ENCODE measurements at places on chromosomes 1 and 21. TPM values are rescaled to one million over a fixed set of nuclear protein-coding genes. Genes with fewer than 3 reads are reported as not detected.

The RBP7 gene
- polyA plus RNA-seq, result not detected

The USF1 gene
- 1.1 TPM for polyA plus RNA-seq

The TMEM63A gene
- polyA plus RNA-seq, result 0.20 TPM

The CCT3 gene
- 150 TPM for polyA plus RNA-seq

The PROX1 gene
- polyA plus RNA-seq, result 1.8 TPM

The ERRFI1 gene
- polyA plus RNA-seq, result 18.8 TPM

The SEMA6C gene
- polyA plus RNA-seq, result 2.5 TPM

The FCMR gene
- not detected for polyA plus RNA-seq

The ABCA4 gene
- not detected for polyA plus RNA-seq

The SMCP gene
- polyA plus RNA-seq, result not detected

The AIRE gene
- not detected for polyA plus RNA-seq

The PTGS2 gene
- 0.13 TPM for polyA plus RNA-seq

The GJC2 gene
- polyA plus RNA-seq, result 0.28 TPM

The ZNF648 gene
- 0.17 TPM for polyA plus RNA-seq

The MTARC2 gene
- 5.8 TPM for polyA plus RNA-seq

The PTPN7 gene
- polyA plus RNA-seq, result not detected

The MEGF6 gene
- polyA plus RNA-seq, result not detected

The RGSL1 gene
- 0.13 TPM for polyA plus RNA-seq

The NFASC gene
- polyA plus RNA-seq, result 17.5 TPM

The DDR2 gene
- 1.1 TPM for polyA plus RNA-seq

The MAP10 gene
- polyA plus RNA-seq, result 1.5 TPM

The OR6K3 gene
- not detected for polyA plus RNA-seq

The BGLAP gene
- not detected for polyA plus RNA-seq

The S100PBP gene
- 16.2 TPM for polyA plus RNA-seq

The KCNE1 gene
- not detected for polyA plus RNA-seq

The TCEA3 gene
- polyA plus RNA-seq, result 1.3 TPM
